NCI-H774 (cell line): ENCODE measurements at places on chromosomes 7 and 10.

- DNase-seq: no peak
Observed at GRCh38 chr7:131655866-131656265, 99.4 kb upstream of the PODXL start.

GRCh38 chr7:2978408-2978807 lies 65.3 kb downstream of the CARD11 start:
- no peak for DNase-seq

- no peak for DNase-seq
Observed at GRCh38 chr7:131189488-131189887, 138.2 kb upstream of the MKLN1 start.

- DNase-seq: no peak
Observed at GRCh38 chr7:23011222-23011924, 2.6 kb downstream of the HYCC1 start.

DNA sequence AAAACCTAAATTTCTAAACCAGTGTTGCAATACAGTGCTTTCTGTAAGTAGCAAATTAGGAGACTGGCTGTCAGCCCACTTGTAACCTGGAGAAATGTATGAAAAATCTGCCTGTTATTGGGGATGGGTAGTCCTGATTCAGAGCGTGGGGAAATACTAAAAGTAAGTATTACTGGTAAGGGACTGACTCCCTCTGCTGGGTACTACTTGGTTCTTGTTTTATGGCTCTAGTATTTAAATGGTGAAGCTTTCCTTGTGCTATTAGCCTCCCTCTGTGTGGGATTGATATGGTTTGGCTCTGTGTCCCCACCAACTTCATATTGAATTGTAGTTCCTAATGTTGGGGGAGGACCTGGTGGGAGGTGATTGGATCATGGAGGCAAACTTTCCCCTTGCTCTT lies 886.1 kb downstream of the SORCS1 start:
- DNase-seq: no peak

GRCh38 chr7:70808876-70809275 lies 323.1 kb upstream of the GALNT17 start:
- no peak for DNase-seq

GRCh38 chr10:125103924-125104323 lies 56.4 kb downstream of the CTBP2 start:
- DNase-seq: no peak

GRCh38 chr7:101878938-101879337 lies 61.5 kb downstream of the CUX1 start:
- no peak for DNase-seq

- no peak for DNase-seq
Observed at GRCh38 chr7:3200504-3200903, 100.5 kb upstream of the SDK1 start.

DNA sequence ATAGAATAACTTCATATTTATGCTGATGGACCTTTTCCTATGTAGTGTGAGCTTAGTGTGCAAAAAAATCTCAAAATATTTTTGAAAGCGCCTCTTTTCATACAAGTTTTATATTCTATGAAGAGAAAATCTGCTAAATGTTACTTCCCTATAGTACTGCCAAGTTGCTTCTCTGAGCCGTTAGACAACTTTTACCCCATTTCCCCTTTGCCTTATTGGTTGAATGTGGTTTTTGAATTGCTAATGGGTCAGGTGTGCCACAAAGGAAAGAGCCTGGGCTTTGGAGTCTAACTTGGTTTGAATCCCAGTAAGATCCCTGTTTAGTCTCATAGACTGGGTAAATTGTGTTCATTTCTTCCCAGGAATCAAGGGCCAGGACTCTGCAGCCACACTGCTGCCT lies 261.5 kb downstream of the SNX10 start:
- no peak for DNase-seq

- no peak for DNase-seq
Observed at GRCh38 chr10:15486404-15486803, 115.3 kb upstream of the FAM171A1 start.

- DNase-seq: no peak
Observed at GRCh38 chr10:53071505-53072125, 299.0 kb upstream of the MBL2 start.

GRCh38 chr7:107165341-107165740 lies 3.5 kb upstream of the HBP1 start:
- no peak for DNase-seq
